ENCODE measurements at places on chromosomes 4 and X.

DNA sequence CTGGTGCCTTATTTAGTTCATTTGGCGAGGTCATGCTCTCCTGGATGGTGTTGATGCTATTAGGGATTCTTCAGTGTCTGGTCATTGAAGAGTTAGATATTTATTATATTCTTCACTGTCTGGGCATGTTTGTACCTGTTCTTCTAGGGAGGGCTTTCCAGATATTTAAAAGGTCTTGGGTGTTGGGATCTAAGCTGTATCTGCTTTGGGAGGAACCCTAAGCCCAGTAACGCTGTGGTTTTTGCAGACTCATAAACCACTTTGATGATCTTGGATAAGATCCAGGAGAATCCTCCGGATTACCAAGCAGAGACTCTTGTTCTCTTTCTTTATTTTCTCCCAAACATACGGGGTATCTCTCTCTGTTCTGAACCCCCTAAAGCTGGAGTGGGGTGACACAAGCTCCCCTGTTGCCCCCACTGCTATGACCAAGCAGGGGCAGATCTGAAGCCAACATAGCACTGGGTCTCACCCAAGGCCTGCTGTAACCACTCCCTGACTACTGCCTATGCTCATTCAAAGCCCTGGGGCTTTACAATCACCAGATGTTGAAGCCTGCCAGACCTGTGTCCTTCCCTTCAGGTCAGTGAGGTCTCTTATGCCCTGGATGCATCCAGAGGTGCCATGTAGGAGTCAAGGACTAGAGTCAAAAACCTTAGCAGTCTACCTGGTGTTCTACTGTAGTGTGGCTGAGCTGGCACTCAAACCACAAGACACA lies 187.6 kb downstream of the GUCY2F start:
- DNase-seq, result no peak

DNA sequence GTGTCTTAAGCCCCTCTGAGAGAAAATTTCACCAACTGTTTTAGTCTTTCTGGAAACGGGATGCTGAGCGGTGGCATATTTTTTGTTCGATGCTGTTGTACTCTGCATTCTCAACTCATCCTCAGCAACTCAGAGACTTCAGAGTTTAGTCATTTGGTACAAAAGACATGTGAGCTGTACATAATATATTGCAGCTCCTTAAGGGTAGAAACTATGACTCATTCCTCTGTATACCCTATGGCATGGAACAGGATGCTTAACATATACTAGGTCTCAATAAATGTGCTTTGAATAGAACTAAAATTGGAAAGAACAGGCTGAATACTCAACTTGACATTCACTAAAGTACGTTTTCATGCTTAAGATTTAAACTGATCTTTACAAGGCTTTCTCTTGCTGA lies 130.5 kb upstream of the SLITRK2 start:
- DNase-seq, result no peak

GRCh38 chr4:6989331-6989923 lies 53.7 kb upstream of the TADA2B start:
- DNase-seq, result no peak

DNA sequence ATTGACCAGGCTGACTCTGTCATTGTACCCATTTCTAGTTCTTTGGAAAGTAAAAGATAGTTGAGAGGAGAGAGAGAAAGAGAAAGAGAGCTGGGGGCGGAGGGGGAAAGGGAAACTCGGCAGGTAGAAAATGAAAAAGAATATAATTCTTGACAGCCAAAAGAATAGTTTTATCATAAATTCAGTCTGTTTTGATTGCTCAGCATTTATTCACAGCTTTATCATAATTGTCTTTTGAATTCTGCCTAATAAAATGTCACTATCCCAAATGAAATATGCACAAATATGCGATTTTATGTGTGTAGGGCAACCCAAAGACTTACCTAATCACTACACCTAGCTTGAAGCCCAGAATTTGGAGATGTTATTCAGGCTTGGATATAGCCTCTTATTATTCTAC lies 1024.0 kb upstream of the PABPC4L start:
- no peak for DNase-seq

DNA sequence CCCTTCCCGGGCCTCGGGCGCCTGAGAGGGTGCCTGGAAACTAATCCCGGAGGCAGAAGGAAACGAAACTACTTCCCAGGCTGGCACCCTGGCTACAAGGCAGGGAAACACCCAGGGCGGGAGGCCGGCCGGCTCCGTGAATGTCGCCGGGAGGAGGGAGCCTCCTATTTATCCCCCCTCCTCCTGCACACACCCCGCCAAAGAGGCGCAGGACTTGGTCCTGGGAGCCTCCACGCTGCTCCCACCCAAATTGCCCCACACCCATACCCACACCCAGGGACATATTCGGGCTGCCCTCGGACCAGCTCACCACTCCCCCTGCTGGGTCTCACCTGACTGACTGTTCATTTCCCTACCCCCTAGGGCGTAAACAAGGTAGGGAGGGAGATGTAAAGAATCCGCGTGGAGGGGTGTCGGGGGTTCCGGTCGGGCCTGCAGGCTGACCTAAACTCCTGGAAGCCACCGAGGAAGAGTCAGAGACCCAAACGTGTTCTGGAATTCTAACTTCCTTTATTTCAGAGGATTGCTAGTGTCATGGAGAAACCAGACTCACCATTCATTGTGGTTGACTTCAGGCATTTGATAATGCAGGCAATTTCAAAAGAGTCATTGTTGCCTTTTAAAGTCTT lies at the start of gene BTC:
BTC (minus strand) TSS at position 142 of the 629 bp plus-strand sequence. CDS start 198 bp downstream, outside the sequence.
- DNase-seq, result peak; percentile 27

GRCh38 chr4:23874536-23874901 lies 15.3 kb downstream of the PPARGC1A start:
- no peak for DNase-seq

GRCh38 chr4:175561696-175562095 lies 250.4 kb downstream of the GPM6A start:
- no peak for DNase-seq

GRCh38 chrX:40581336-40581920 lies 658 bp downstream of the ATP6AP2 start:
- no peak for DNase-seq

DNA sequence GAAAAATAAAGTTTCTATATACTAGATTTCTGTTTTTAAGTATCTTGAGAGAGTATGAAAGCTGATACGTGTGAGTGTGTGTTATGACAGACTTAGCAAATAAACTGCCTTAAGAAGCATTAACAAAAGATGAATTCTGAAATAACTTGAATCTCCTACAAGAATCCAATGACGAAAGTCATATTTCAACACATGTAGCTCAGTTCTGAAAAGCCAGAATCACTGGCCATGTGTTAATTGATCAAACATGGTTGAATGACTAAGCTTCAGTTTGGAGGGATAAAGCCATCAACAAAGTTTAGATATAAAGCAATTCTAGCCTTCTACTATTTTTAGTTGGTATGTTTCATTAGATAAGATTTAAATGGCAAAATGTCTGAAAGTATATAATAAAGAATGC lies 88.5 kb upstream of the ETNPPL start:
- no peak for DNase-seq

- DNase-seq, result no peak
Observed at GRCh38 chr4:169925678-169926077, 100.5 kb downstream of the MFAP3L start.

DNA sequence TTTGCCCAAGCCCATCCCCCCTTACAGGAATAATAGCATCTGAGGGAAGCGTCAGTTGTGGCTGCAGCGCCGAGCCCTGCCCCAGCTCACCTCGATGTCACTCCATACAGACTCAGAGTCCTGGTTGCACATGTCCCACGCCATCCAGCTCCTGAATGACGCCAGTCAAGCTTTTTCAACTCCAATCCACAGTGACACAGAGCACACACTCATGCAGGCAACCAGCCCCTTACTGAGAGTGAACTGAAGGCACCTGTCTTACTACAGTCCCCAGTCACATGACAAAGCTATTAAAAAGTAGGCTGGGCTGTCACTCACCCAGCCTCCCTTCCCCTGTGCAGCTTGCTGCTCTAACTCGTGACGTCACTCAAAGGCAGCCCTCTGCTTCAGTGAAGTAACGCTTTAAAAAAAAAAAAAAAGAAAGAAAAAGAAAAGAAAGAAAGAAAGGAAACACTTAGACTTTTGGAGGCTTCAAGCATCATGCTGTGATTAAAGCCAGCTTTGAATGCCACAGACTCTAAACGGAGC lies at the start of gene PPARGC1A:
PPARGC1A (minus strand) TSS at position 234 of the 528 bp plus-strand sequence; CDS start at position 144, 90 bp downstream.
- no peak for DNase-seq

DNA sequence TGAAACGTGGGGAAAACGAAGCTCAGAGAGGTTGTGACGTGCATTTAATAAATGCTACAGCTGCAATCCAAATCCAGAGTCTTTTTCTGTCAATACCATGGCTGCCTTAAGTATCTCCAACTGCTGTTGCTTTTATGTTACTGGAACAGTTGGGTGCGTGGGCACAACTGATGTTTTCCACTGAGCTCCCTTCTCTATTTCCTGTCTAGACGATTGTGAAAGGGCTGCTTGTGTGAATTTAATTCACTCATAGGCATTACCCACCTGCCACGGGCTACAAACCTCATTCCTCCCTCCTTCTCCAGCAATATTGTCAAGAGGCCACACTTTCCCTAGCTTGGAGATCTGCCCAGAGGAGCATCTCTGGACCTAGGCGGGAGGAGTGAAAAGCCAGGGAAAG lies 526.0 kb downstream of the MID1IP1 start:
- no peak for DNase-seq

GRCh38 chrX:79524642-79525041 lies 157.5 kb upstream of the ITM2A start:
- no peak for DNase-seq

- no peak for DNase-seq
Observed at GRCh38 chrX:110442635-110443034, 84.0 kb downstream of the RTL9 start.

DNA sequence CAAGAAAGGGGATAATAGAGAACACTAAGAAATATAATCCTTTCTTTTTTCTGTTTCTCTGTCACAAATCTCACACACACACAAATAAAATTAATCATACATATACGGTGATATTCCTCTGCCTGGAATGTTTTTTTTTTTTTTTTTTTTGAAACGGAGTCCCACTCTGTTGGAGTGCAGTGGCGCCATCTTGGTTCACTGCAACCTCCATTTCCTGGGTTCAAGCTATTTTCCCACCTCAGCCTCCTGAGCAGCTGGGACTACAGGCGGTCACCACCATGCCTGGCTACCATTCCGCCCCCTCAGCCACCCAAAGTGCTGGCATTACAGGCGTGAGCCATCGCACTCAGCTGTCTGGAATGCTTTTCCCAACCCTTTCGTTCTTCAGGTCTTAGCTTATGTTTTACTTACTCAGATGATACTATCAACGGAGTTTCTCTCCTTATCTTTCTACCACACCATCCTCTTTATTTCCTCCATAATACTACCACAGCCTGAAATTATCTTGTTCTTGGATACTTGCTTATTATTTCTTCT lies 69.3 kb downstream of the ANKRD17 start:
- no peak for DNase-seq

DNA sequence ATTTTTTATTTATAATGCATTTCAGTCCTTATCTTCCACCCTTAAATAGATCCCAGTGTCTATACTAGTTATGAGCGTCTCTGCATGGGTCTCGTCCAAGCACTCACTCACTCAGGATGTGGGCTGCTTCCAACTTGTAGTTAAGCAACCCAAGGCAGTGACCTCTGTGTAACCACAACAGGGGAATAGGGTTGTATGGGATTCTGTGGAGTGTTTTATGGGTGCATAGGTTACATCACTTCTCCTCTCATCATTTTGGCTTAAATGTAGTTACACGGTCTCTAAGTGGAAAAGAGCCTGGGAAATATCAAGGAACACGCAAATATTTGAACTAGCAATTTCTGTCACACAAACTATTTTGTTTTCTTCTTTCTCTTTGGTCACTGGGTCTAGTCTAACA lies 931.0 kb downstream of the STIM2 start:
- DNase-seq, result no peak

- DNase-seq, result no peak
Observed at GRCh38 chr4:152258804-152259708, 276.8 kb downstream of the FBXW7 start.

DNA sequence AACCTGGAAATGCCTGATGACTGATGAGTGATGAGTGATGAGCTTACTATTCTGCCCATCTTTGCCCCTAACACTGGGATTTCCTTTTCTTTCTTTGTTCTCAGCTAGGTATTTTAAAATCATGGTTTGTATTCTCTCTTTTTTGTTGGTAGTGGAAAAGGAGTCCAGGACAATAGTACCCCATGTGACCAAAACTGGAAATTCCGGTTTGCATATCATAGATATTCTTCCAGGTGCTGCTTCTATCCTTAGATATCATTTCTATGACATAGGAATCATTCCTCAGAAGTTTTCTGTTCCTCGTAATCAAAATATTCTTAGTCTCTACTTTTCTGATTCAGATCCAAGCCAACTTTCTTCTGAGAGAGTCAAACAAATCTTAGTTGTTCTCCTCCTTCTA lies 320.5 kb upstream of the TET2 start:
- DNase-seq, result no peak

DNA sequence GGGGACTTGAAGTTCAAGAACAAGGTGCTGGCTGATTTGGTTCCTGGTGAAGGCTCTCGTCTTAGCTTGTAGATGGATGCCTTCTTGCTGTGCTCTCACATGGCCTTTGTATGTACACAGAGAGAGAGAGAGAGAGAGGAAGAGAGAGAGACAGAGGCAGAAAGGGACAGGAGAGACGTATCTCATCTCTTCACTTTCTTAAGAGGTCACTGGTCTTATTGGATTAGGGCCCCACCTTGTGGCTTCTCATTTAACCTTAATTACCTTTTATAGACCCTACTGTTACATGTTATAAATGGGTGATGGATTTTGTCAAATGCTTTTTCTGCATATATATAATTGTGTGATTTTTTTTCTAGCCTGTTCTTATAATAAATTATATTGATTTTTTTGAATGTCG lies 1444.2 kb downstream of the ADGRL3 start:
- DNase-seq, result no peak

GRCh38 chr4:127732623-127733328 lies 2.6 kb downstream of the SLC25A31 start:
- no peak for DNase-seq

- no peak for DNase-seq
Observed at GRCh38 chr4:53484911-53485657, 106.2 kb downstream of the LNX1 start.

GRCh38 chrX:1453951-1454785 lies 1.5 kb upstream of the ASMTL start:
- DNase-seq, result peak; percentile 63

DNA sequence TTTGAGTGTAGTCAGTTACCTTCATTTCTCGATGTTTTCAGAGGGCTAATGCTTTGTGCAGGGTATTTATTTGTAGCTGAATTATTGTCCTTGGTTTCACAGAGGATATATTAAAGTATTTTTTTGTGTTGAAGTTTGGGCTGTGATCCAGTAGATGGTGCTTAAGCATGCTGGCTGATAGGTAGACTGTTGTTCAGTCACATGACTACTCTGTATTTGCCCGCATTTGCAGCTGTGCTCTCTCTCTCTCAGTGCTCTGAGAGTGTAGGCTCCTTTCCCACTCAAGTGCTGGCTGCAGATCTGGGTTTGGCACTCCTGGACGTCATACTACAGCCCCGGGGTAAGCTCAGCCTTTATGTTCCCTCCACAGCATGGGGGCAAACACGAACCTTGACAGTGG lies 21.7 kb downstream of the RAB40AL start:
- no peak for DNase-seq

DNA sequence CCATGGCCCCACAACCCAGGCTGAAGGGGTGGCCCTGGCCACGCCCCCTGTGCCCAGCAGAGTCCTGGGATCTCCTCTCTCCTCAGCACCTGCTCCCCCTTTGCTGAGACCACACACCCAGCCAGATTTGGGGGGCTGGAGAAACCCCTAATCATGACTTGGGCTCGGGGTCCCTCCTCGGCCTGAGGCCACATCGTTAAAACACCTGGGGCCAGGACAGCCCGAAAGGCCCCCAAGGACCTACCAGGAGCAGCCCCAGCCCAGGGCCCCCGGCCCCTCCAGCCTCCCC lies 116.7 kb downstream of the FAM53A start:
- DNase-seq, result no peak

- DNase-seq, result no peak
Observed at GRCh38 chrX:67523932-67524331, 19.9 kb upstream of the AR start.
